ENCODE measurements at places on chromosomes 2 and 18.

GRCh38 chr2:45922577-45922988 lies 271.1 kb downstream of the PRKCE start:
- DNase-seq: no peak

DNA sequence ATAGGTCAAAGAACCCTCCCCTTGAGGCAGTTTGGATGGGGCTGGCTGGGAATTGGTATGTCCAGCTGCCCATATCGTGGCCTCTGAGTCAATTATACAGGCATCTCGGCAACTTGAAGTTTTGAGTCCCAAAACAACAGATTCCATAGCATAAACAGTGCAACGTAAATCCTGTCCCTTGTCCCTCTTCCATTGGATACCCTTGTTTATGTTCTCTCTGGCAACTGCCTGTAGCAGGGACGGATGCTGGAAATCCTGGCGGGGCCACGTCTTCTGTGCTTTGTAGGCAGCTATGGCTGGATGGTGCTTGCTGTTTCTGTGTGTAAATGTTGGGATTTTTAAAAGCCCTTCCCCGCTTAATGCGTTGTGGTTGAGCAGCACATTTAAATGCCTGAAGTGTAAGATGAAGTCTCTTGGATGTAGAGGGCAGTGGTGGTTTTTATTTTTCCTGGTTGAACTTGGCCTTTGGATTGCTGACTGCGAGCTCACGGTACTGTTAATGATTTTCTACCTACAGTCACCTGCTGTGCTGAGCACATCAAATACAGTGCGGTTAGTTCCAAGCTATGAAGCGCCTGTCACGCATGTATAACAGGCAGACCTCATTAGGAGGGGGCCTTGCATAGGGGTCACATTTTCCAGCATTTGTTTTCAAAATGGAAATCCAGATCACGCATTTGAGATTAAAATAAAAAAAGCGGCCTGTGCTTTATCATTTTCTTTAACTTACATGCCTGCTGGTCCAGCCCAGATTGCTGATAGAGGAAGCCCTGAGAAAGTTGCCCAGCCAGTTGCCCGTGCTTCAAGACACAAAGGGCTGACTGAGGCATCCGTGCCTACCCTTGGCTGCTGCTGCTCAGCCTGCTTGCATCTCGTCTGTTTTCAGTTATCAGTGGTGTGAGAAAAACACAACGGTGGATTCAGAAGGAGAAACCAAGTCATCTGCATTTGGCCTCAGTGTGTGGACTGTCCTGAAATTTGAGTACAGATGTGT lies 84.7 kb downstream of the NEDD4L start:
- DNase-seq: no peak

DNA sequence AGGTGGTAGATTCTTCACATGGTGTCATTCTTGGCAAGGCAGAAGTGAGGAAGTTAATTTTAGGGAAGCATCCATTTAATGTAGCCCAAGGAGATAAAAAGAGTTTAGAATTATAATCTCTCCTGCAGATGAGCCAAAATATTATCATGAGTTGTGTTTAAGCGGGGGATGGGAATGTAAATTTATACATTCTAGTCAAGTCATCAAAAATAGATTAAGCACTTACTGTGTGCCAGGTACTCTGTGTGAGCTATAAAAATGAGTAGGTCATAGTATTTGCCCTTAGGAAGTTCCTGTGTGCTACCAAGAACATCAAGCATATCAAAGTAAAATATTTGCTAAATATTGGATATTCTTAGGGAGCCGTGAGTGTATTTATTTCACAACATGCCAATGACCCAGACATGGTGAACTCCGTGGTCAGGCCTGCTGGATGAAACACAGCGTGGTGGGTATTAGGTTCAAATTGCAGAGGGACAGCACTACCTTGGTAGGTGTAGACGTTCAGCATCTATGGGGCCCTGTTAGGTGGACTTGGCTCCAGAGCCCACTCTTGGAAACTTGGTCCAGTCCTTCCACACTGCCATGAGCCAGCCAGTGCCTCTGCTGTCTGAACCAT lies 37.4 kb downstream of the MEIS1 start:
- DNase-seq: no peak

GRCh38 chr2:224716201-224716600 lies at the start of gene CCDC195:
CCDC195 (minus strand) TSS chr2:224716365; CDS start chr2:224716365, 0 bp downstream.
- DNase-seq: no peak

GRCh38 chr2:236828820-236829219 lies 256.9 kb upstream of the COPS8 start:
- DNase-seq: no peak

DNA sequence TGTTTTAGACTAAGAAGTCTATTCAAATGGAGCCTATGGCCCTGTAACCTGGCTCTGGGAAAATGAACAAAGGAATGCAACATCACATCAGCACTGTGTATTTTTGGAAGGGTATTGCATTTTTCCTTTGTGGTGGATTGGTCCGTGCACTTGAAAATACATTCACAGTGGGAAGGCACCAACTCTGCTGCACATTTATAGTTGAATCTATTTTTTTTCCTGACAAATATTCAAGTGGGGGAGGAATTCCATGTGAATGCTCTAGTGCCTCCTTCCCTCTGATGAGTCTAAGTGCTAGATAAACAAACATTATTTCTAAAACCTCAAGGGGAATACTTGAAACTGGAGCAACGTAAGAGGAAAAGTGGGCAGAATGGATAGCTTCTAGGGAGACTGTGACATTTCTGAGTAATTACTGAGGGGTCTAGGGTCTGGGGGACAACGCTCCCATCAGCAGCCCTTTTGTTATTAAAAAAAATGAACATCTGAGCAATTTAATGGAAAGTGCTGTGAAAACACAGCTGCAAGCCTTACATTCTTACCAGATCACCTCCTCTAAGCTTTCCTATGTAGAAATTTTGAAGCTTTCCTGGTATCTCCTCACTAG lies 208.2 kb downstream of the SLC8A1 start:
- no peak for DNase-seq

DNA sequence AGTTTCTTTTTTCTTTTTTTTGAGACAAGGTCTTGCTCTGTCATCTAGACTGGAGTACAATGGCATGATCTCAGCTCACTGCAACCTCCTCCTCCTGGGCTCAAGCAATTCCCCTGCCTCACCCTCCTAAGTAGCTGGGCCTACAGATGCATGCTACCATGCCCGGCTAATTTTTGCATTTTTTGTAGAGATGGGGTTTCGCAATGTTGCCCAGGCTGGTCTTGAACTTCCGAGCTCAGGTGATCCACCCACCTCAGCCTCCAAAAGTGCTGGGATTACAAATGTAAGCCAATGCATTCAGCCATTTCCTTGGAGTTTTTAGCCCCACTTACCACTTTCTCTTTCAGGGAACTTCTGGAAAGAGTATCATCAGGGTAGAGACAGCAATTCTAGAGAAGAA lies 153.3 kb upstream of the THSD7B start:
- no peak for DNase-seq

DNA sequence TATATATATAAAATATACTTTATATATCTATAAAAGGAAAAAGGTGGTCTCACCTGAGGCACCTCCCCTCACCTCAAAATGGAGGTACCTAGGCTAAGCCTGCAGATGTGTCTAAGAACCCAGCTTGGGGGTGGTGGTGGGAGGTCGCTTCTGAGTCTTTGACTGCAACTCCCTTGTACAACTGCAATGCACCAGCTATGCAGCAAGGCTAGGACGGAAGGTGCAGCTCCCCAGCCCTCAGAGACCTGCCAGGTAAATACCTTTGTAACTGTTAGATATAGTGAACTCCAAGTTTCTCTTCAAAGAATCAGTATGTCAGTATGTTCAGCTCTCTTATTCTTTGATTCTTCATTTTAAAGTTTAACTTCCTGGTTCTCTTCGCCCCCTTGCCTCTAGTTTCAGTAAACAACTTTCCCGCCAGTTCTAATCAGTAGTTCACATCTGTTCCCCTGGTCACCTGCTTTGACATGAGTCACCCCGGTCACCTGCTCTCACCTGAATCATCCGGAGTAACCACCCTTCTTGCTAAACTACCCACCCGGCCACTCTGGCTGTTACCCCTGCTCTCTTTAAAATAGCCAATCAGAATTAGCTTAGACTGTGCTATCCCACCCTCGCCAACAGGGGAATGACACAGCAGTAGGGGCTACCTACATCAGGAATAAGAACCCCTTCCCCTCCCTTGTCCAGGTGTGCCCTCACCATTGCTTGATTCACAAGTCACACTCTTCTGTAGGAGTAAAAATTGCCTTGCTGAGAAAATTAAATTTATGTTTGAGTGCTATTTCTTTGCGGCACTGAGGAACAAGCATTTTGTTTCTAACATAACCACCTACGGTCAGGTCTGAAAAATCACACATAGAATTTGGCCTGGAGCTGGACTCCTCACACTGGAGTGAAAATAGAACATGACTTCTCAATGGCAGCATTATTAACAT lies 24.7 kb upstream of the IMPA2 start:
- no peak for DNase-seq

DNA sequence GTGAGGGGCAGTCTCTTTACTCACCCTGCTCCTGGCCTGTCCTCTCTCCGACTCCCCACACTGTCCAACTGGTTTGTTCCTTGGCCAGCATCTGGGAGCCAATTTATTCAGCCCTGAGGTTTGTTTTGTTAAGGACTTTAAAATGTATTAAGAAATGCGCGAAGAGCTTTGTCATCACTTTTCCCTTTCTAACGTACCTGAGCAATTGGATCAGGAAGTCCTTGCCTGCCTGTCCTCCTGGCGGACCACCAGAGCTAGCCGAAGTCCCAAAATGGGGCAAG lies 164.7 kb upstream of the MSH6 start:
- no peak for DNase-seq

DNA sequence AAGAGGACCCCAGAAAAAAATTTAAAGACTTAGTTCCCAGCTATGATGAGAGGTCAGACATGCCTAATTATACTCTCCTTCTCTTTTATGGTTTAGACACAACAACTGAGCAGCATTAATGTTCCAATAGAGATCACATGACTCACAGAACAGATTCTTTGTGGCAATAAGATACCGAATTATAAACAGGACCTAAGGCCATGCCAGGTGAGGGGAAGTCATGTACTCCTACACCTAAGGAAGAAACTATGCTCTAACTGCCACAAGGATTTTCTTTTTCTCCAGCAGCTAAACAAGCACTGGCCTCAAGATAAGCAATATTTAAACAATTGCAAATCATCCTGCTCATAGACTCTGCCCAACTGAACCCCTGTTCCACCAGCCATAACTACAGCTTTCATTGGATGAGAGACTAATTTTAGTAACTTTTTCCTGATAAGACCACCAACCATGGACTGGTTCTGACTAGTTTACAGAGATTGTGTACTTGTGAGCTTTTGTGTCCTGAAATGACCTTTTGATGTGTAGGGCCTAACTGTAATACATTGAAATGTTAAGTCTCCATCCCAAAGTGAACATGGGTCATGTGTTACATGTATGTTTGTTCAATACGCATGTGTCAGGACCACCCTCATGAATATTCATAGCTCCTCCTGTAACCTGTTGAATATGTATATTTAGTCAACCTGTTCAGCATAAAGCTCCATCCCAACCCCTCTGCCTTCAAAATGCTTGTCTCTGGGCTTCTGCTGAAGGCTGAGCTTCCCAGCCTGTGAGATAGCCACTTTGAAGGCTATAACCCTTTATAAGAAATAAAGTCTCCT lies 21.6 kb upstream of the NFE2L2 start:
- no peak for DNase-seq

GRCh38 chr2:41791523-41791922 lies 256.3 kb upstream of the PKDCC start:
- no peak for DNase-seq

- no peak for DNase-seq
Measured at GRCh38 chr2:226683196-226683595, 116.4 kb downstream of the IRS1 start.
